ENCODE measurements at places on chromosomes 7 and 10. TPM values are rescaled to one million over a fixed set of nuclear protein-coding genes. Genes with fewer than 3 reads are reported as not detected.

The NPC1L1 gene
- 0.30 TPM for total RNA-seq

The WNT8B gene
- not detected for total RNA-seq

The MALRD1 gene
- total RNA-seq: 12.8 TPM

The FKBP6 gene
- total RNA-seq: not detected
